CD4-positive, alpha-beta memory T cell (primary cell): ENCODE measurements at places on chromosomes 16 and 17. TPM values are rescaled to one million over a fixed set of nuclear protein-coding genes. Genes with fewer than 3 reads are reported as not detected.

KRTAP4-5 gene
- total RNA-seq, result not detected

MYOCD gene
- total RNA-seq, result not detected

PRM3 gene
- not detected for total RNA-seq

TP53TG3B gene
- total RNA-seq, result not detected

VPS25 gene
- total RNA-seq, result 43.6 TPM

CUEDC1 gene
- total RNA-seq, result 0.61 TPM

TBC1D26 gene
- 0.49 TPM for total RNA-seq

CDT1 gene
- 0.17 TPM for total RNA-seq

DNA sequence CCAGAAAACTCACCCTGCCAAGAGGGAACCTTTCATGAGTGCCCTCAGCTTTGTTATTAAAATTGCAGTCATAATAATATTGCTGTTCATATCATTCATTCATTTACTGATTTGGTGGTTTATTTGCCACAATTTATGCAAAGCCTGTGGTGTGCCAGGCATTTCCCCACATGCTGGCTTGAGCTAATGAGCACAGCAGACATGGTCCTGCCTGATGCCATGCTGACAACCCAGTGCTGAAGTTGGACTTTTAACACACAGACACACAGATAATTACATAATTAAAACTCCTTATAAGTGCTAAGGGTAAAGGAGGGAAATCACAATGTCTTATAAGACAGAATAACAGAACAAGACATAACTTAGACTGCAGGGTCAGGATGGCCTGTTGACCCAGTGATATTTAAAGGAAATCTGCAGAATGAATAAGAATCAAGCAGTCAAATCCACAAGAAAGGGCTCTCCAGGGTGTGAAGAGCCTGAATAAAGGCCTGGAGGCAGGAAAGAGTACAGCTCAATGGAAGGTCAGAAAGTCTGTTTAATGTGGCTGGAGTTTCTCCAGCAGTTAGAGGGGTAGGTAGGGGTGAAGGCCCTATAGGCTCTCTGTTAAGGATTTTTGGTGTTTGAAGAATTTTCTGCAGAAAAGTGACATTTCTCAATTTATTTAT is 196.9 kb upstream of the CDH11 start:
- H3K36me3 ChIP-seq, result no peaks in the 10 kb centered on the region
- H3K4me3 ChIP-seq, result no peak overlapping the region
- no peaks in the 10 kb centered on the region for H3K4me1 ChIP-seq

- H3K27ac ChIP-seq, result no peak within 1 kb of the TSS
- DNase-seq, result no peak
- H3K4me1 ChIP-seq, result peaks cover 19% of the 10 kb centered on the region
- peaks cover 18% of the 10 kb centered on the region for H3K36me3 ChIP-seq
- no peak within 1 kb of the TSS for H3K4me3 ChIP-seq
These were observed at the start of gene RHBDL1 for GRCh38 chr16:674968-675883. Gene RHBDL1, plus strand, starts transcription at chr16:675671. Its CDS starts 120 bp downstream, at chr16:675791.

- no peaks in the 10 kb centered on the region for H3K4me1 ChIP-seq
- DNase-seq, result no peak
- no peaks in the 10 kb centered on the region for H3K27me3 ChIP-seq
- no peaks in the 10 kb centered on the region for H3K36me3 ChIP-seq
- no peak overlapping the region for H3K4me3 ChIP-seq
These were observed 8.8 kb downstream of the PRSS22 start for GRCh38 chr16:2848933-2849725.

- H3K27ac ChIP-seq, result no peak overlapping the region
- no peak for DNase-seq
- H3K36me3 ChIP-seq, result no peaks in the 10 kb centered on the region
- H3K4me1 ChIP-seq, result no peaks in the 10 kb centered on the region
- H3K4me3 ChIP-seq, result no peak overlapping the region
- no peaks in the 10 kb centered on the region for H3K27me3 ChIP-seq
These were observed 54.7 kb downstream of the VPS35L start for GRCh38 chr16:19610200-19610599.

- no peak for DNase-seq
- no peaks in the 10 kb centered on the region for H3K4me1 ChIP-seq
- no peak overlapping the region for H3K4me3 ChIP-seq
- no peaks in the 10 kb centered on the region for H3K36me3 ChIP-seq
- no peak overlapping the region for H3K27ac ChIP-seq
These were observed 17.4 kb upstream of the NOS2 start for GRCh38 chr17:27817731-27818130.

GRCh38 chr16:83946154-83946780 is 6.8 kb upstream of the OSGIN1 start:
- H3K4me3 ChIP-seq, result no peak overlapping the region
- H3K36me3 ChIP-seq, result no peaks in the 10 kb centered on the region
- H3K27me3 ChIP-seq, result no peaks in the 10 kb centered on the region
- H3K27ac ChIP-seq, result no peak overlapping the region

- H3K36me3 ChIP-seq, result no peaks in the 10 kb centered on the region
- no peaks in the 10 kb centered on the region for H3K4me1 ChIP-seq
- no peak overlapping the region for H3K4me3 ChIP-seq
- no peaks in the 10 kb centered on the region for H3K27me3 ChIP-seq
These were observed 39.8 kb upstream of the ANKFN1 start for GRCh38 chr17:56113486-56113885.

GRCh38 chr16:65745-66144 is 6.7 kb downstream of the RHBDF1 start:
- H3K4me1 ChIP-seq, result no peaks in the 10 kb centered on the region
- H3K4me3 ChIP-seq, result no peak overlapping the region
- H3K27me3 ChIP-seq, result no peaks in the 10 kb centered on the region
- H3K36me3 ChIP-seq, result no peaks in the 10 kb centered on the region
- H3K27ac ChIP-seq, result no peak overlapping the region

- H3K4me3 ChIP-seq, result no peak overlapping the region
- H3K27me3 ChIP-seq, result no peaks in the 10 kb centered on the region
- no peak for DNase-seq
- no peak overlapping the region for H3K27ac ChIP-seq
- H3K36me3 ChIP-seq, result no peaks in the 10 kb centered on the region
These were observed 56.8 kb downstream of the HIC1 start for GRCh38 chr17:2111691-2112090.

- H3K27ac ChIP-seq, result no peak overlapping the region
- no peaks in the 10 kb centered on the region for H3K4me1 ChIP-seq
- no peak overlapping the region for H3K4me3 ChIP-seq
- H3K36me3 ChIP-seq, result no peaks in the 10 kb centered on the region
- DNase-seq, result no peak
- no peaks in the 10 kb centered on the region for H3K27me3 ChIP-seq
These were observed 716.9 kb downstream of the KCNJ18 start for GRCh38 chr17:22409160-22409751.

GRCh38 chr16:57940382-57940966 is 30.5 kb downstream of the CNGB1 start:
- H3K4me3 ChIP-seq, result no peak overlapping the region
- no peaks in the 10 kb centered on the region for H3K27me3 ChIP-seq
- H3K27ac ChIP-seq, result no peak overlapping the region
- no peaks in the 10 kb centered on the region for H3K4me1 ChIP-seq
- no peaks in the 10 kb centered on the region for H3K36me3 ChIP-seq

- H3K4me1 ChIP-seq, result no peaks in the 10 kb centered on the region
- no peaks in the 10 kb centered on the region for H3K36me3 ChIP-seq
- no peak overlapping the region for H3K27ac ChIP-seq
- no peak overlapping the region for H3K4me3 ChIP-seq
These were observed 80.4 kb downstream of the PGS1 start for GRCh38 chr17:78458736-78459335.

GRCh38 chr17:77808686-77809425 is 149.6 kb upstream of the TNRC6C start:
- H3K27ac ChIP-seq, result no peak overlapping the region
- H3K27me3 ChIP-seq, result no peaks in the 10 kb centered on the region
- no peak overlapping the region for H3K4me3 ChIP-seq
- H3K4me1 ChIP-seq, result no peaks in the 10 kb centered on the region

GRCh38 chr17:46935658-46936266 is 12.8 kb downstream of the GOSR2 start:
- H3K27ac ChIP-seq, result no peak overlapping the region
- no peak overlapping the region for H3K4me3 ChIP-seq
- H3K36me3 ChIP-seq, result peaks cover 92% of the 10 kb centered on the region
- H3K4me1 ChIP-seq, result no peaks in the 10 kb centered on the region

GRCh38 chr17:58667934-58668597 is 23.8 kb downstream of the TEX14 start:
- no peak overlapping the region for H3K4me3 ChIP-seq
- no peak for DNase-seq
- H3K36me3 ChIP-seq, result no peaks in the 10 kb centered on the region

DNA sequence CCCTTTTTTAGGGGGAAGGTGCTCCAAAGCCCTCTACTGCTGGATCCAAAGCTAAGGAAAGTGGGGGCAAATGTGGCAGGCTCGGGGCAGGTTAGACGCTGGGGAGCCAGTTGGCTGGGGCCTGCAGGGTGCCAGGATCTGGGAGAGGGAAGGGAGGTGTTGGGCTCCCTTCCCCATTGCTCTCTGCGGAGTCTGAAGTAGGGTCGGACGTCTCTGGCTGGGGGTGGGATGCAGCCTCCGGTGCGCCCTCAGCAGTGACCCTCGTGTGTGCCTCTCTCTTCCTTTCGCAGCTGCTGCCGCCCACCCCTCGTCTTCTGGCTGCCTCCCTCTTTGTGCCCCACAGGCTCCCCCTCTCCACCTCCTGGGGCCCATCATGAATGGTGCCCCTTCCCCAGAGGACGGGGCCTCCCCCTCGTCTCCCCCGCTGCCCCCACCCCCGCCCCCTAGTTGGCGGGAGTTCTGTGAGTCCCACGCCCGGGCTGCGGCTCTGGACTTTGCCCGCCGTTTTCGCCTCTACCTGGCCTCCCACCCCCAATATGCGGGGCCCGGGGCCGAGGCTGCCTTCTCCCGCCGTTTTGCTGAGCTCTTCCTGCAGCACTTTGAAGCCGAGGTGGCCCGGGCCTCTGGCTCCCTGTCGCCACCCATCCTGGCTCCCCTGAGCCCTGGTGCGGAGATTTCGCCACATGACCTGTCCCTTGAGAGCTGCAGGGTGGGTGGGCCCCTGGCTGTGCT is 2.2 kb downstream of the SH2B1 start:
- no peaks in the 10 kb centered on the region for H3K27me3 ChIP-seq
- no peak overlapping the region for H3K27ac ChIP-seq
- no peak overlapping the region for H3K4me3 ChIP-seq
- peaks cover 24% of the 10 kb centered on the region for H3K36me3 ChIP-seq
- peaks cover 25% of the 10 kb centered on the region for H3K4me1 ChIP-seq
- no peak for DNase-seq

DNA sequence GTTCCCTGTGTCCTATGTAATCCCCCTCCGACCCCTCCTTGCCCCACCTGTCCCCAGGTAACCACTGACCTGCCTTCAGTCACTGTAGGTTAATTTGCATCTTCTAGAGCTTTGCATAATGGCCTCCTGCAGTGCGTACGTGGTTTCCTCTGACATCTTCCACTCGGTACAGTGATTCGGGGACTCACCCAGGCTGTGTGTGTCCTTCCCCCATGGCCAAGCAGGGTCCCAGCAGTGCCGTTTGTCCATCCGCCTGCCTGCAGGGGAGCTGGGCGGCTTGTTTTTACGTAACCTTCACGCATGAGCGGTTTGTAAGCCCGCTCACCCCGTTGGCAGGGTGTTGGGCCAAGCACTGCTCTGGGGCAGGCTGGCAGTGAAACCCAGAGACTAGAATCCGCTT is 7.9 kb downstream of the MAPK8IP3 start:
- H3K27me3 ChIP-seq, result no peaks in the 10 kb centered on the region
- no peaks in the 10 kb centered on the region for H3K36me3 ChIP-seq
- H3K27ac ChIP-seq, result no peak overlapping the region
- H3K4me3 ChIP-seq, result no peak overlapping the region
- peaks cover 11% of the 10 kb centered on the region for H3K4me1 ChIP-seq

DNA sequence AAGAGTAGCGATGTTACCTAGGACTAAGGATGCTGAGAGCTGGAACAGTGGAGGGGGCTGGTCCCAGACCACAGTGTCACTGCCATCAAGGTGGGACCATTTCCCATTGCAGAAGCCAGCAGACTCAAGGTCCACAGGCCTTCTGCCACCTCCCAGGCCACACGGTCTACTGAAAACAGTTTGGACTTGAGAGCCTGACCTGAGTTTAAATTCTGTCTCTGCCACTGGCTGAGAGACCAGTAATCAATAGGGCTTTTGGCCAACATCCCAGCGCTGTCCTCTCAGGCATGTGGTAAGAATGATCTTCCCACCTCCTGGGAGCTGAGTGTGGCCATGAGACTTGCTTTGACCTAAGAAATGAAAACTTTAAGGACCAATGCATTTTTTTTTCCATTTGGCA is 331.4 kb upstream of the CDH5 start:
- H3K27ac ChIP-seq, result no peak overlapping the region
- H3K4me1 ChIP-seq, result no peaks in the 10 kb centered on the region
- H3K36me3 ChIP-seq, result no peaks in the 10 kb centered on the region
- no peak for DNase-seq
- no peak overlapping the region for H3K4me3 ChIP-seq
- no peaks in the 10 kb centered on the region for H3K27me3 ChIP-seq

- H3K27me3 ChIP-seq, result no peaks in the 10 kb centered on the region
- peaks cover 9% of the 10 kb centered on the region for H3K36me3 ChIP-seq
- DNase-seq, result no peak
- H3K4me3 ChIP-seq, result no peak overlapping the region
- peaks cover 19% of the 10 kb centered on the region for H3K4me1 ChIP-seq
- H3K27ac ChIP-seq, result no peak overlapping the region
These were observed 1.7 kb downstream of the RASD1 start for GRCh38 chr17:17494499-17494869.

- H3K4me3 ChIP-seq, result no peak overlapping the region
- DNase-seq, result no peak
- H3K36me3 ChIP-seq, result no peaks in the 10 kb centered on the region
- H3K4me1 ChIP-seq, result no peaks in the 10 kb centered on the region
- H3K27ac ChIP-seq, result no peak overlapping the region
These were observed 23.8 kb downstream of the TBC1D3B start for GRCh38 chr17:36152639-36153120.

- H3K4me1 ChIP-seq, result no peaks in the 10 kb centered on the region
- no peak overlapping the region for H3K27ac ChIP-seq
- DNase-seq, result no peak
- no peaks in the 10 kb centered on the region for H3K36me3 ChIP-seq
These were observed 50.8 kb upstream of the MAF start for GRCh38 chr16:79651363-79651762.

- H3K4me3 ChIP-seq, result no peak overlapping the region
- no peak for DNase-seq
- H3K27ac ChIP-seq, result no peak overlapping the region
- H3K36me3 ChIP-seq, result no peaks in the 10 kb centered on the region
- H3K27me3 ChIP-seq, result no peaks in the 10 kb centered on the region
These were observed 10.8 kb downstream of the CDK5R1 start for GRCh38 chr17:32497431-32498205.

DNA sequence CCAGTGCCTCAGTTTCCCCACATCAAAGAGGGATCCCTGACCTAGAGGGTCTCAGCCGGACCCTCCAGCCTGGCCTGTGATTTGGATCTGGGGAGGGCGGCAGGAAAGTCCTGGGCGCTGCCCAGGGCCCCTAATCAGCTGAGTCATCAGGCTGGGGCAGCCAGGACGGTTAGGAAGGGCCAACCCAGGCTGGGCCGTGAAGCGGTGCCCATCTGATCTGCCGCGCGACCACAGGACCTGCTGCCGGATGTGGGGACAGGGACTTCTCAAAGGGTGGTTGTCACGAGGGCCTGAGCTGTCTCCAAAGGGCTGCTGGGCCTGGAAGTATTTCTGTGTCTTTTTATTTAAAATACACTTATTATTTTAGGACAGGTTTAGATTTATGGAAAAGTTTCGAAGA is 4.4 kb downstream of the TPSAB1 start:
- no peak overlapping the region for H3K27ac ChIP-seq
- no peaks in the 10 kb centered on the region for H3K36me3 ChIP-seq
- no peaks in the 10 kb centered on the region for H3K27me3 ChIP-seq
- no peak for DNase-seq
- no peaks in the 10 kb centered on the region for H3K4me1 ChIP-seq
